ENCODE measurements at places on chromosomes 3 and 15.

DNA sequence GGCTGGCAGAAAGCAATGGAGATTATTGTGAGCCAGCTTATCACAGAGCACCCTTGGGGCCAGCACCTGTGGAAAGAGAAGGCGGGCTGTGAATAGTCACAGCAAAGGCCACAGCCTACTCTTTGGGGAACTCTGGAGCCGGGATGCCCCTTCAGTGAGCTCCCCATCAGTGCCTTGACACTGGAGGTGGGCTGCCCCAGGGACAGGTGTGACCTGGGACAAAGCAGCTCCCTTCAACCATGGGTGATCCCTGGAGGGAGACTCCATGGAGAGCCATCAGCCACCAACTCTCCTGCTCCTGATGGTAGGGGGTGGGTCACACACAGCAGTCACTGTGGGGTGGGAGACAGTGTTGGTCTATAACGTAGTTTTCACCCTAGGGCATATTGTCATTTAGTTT lies 5.8 kb downstream of the TTC21A start:
- no peak for DNase-seq

DNA sequence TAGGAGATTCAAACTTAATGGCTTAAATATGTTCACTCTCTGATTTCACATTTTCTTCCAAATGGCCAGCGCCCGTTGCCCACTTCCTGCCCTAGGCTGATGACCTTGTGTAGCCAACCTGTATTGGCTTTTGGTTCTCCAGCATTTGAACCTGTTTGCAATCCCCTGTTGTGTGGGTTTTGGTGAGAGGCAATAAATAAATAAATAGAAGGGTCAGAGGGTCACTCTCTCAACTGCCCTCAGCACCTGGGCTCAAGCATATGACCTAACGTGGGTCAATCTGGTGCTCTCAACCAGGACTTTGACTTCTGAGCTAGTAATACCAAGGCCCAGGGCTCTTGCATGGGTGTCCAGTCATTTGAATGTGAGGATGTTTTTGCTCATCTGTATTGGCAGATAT lies 1.8 kb upstream of the SRP14 start:
- DNase-seq = no peak

DNA sequence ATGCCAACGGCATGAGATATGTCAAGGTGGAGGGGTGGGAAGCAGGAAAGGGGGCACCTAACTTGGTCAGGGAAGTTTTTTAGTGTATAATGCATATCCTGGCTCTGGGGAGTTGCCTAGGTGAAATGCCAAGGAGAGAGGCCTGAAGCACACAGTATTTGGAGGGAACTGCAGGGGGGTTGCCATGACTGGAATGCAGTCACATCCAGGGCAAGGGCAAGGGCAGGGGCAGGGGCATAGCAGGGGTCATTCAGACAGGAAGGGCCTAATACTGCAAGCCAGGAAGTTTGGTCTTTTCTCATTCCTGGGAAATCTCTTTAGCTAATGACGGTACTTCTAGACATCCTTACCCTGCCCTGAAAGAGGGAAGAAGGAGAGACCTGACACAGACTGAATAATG lies 60.5 kb downstream of the MYRIP start:
- no peak for DNase-seq

DNA sequence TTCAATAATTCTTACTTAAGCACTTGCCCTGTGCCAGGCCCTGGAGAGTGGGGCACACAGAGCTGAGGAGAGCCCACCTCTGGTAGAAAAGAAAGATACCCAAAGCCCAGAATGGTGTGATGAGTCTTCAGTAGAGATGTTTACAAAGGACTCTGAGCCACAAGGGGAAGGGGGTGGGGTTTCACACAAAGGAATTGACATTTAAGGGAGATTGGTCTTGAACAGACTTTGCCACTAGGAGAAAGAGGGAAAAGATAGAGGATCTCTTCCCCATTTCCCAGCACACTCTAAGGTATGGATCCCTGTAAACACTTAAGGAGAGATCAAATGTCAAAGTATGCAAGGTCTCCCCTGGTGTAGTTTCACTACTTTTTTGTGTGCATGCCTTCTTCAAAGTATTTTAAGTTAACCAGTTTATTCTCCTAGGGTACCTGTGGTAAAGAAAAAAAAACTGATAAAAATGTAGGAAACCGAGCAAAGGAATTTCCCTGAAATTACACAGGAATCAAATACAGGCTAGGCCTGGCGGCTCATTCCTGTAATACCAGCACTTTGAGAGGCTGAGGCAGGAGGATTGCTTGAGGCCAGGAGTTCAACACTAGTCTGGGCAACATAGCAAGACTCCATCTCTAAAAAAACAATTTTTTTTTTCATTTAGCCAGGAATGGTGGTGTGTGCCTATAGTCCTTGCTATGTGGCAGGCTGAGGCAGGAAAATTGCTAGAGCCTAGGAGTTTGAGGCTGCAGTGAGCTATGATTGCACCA lies 117.6 kb upstream of the SKOR1 start:
- DNase-seq = no peak

DNA sequence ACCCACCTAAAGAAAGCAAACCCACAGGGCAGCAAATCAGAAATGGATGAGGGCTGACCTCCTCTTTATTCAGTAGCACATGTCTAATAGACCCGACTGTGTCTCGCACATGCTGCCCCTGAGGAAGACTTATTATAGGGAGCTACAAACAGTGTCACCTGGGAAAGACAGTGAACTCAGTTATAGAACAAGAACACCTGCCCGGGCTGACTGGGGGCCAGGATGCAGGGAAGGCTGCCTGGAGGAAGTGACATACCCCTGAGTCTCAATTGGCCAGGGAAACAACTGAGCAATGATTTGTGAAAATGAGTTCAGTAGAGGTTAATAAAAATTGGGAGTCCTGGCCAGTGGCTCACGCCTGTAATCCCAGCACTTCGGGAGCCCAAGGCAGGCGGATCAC lies 78.7 kb upstream of the CGNL1 start:
- DNase-seq = no peak

DNA sequence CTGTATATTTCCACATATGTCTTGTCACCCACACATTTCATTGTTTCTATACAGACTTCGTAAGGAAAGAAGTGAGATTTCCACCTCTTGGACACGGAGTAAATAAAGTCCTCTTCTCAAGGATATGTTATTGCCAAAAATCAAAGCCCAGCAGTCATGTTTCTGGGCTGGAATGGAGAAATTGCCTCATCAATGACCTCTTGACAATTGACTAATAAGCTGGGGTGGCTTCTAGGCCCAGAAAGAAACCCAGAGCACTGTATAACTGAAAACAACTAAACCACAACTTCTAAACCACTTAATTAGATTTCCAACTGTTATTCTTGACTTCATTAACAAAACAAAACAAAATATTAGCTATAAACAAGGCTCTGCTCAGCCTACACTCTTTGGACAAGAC lies 56.4 kb upstream of the SLC24A5 start:
- DNase-seq = no peak

- DNase-seq = no peak
These were observed 205.6 kb downstream of the VGLL3 start for GRCh38 chr3:86785386-86785785.

GRCh38 chr3:85838921-85839320 lies 880.1 kb downstream of the CADM2 start:
- DNase-seq = no peak

- DNase-seq = no peak
These were observed 5.9 kb upstream of the NMD3 start for GRCh38 chr3:161215185-161215584.

DNA sequence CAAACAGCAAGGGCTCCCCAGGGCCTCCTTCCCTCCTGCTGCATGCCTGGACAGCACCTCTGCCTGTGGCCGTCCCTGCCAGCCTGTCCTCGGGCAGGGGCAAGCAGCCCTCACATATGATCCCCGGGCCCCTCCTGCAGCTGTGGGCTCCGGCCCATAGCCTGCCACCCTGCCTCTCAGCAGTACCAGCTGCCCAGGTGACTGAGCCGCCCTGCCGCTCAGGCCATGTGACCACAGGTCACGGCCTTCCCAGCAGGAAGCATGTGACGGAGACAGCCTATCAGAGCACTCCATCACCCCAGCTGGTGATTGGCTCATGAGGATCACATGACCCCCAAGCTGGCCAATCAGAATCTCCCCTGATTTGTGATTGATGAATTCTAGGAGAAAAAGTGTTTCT lies 23.9 kb downstream of the ALDH1L1 start:
- DNase-seq = no peak

DNA sequence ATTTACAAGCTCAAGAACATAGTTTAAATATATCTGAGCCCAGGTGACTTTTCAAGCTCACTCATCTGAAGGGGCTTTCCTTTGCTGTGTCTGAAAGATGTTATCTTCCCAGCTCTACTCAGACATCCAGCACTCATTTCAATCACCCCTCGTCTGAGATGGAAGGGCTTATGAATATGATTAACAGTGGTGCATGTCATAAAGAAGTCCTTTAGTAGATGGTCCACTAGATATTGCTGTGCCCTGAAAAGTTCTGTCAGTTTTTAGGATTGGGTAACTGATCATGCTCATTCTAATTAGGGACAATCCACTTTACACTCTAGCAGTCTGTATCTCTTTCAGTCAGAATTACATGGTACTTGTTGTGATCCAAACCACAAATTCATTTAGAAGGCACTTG lies 28.3 kb downstream of the RETNLB start:
- DNase-seq = no peak
